ENCODE measurements at places on chromosomes 5 and 9.

DNA sequence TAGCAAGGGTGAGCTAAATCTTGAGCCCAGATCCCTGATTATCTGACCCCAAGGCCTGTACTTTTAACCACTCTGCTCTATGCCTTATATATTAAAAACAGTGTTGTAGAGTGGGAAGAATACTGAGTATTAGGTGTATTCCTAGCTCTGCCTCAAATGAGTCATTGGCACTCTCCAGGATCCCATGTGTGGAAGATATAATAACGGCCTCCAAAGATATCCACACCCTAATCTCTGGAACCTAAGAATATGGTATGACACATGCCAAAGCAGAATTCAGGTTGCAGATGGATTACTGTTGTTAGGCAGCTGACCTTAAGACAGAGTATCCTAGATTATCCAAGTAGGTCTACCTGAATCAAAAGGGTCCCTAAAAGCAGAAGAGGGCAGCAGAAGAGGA lies 110.8 kb downstream of the ADRB2 start:
- no peak for DNase-seq

- no peak for DNase-seq
These were observed 26.4 kb downstream of the TNFAIP8 start for GRCh38 chr5:119382169-119382568.

- no peak for DNase-seq
These were observed 8.9 kb upstream of the LNPEP start for GRCh38 chr5:96927008-96927407.

DNA sequence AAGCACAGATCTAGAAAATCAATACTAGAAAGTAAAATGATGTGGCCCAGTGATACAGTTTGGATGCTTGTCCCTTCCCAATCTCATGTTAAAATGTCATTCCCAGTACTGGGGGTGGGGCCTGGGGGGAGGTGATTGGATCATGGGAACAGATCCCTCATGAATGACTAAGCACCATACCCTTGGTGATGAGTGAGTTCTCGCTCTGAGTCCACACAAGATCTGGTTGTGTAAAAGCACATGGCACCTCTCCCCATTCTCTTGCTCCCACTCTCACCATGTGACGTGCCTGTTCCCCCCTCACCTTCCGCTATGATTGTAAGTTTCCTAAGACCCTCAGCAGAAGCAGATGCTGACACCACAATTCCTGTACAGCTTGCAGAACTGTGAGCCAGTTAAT lies 234.2 kb upstream of the CDH6 start:
- no peak for DNase-seq

DNA sequence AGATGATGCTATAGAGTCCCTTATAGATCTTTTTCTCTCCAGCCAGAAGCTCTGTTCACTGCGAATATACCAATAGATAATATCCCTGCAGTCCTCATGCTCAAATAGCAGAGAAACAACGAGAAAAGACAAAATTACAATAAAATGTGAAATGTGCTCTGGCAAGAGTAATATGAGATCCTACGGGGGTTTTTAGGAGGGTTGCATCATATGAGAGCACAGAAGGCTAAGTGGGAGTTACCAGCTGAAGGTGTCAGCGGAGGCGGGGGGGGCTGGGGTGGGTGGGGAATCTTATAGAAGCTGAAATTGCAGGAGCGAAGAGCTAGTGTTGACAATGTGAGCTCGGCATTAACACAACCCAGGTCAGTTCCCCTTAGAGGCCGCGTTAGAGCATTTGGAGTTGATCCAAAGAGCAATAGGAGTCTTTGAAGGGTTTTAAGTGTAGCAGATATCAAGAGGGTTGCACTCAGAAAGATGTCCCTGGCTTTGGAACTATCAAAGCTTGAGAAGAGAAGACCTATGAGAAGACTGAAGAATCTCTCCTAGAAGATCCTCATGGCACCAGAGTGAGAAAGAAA lies 109.7 kb downstream of the BASP1 start:
- DNase-seq: no peak

DNA sequence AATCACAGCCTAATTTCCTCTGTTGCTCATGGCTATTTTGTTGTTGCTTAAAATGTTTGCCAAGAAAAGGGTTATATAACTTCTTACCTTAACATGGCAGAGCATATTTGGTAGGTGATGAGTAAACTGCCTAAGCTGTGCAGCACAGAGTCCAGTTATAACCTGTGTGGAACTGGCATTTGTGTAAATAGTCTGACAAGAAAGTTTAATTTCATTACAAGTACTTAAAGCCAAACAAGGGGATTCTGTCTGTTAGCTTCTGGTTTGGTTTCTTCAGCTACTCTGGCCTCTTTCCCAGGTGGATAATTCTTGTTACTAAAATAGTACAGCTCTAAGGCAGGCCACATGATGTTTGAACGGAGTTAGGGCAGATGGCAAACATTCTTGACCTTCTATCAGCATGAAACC lies 72.2 kb downstream of the PTCD2 start:
- DNase-seq: no peak

DNA sequence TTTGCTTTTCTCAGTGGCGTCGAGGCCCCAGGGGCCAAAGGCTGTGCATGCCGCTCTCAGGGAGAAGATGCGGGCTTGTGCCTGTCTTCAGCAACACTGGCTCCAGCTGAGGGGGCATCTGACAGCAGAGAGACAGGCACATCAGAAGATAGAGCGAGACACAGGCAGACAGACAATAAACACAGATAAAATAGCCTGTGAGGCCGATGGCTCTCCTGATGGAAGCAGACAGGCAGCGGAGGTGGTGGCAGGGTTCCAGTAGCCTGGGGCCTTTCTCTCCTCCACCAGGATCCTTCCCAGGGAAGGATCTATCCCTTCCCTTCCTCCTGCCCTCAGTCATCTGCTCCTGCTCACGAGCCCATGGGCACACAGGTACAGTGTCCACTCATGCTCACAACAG lies 16.6 kb upstream of the UNC5A start:
- no peak for DNase-seq

DNA sequence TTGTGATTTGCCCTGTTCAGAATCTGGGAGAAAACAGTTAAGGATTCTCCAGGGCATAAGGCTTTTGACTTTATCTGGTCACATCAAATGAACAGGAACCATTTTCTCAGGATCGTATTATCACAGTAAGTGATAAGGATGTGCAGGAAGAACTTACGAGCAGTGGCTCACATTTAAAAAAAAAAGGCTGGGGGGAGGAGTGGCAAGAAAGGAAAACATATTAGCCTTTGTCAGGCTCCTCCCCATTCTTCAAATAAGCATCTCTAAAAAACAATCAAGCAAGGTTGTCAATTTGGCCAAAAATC lies 234.3 kb upstream of the TMEM161B start:
- DNase-seq: no peak

GRCh38 chr9:118009614-118010013 lies 305.4 kb downstream of the TLR4 start:
- DNase-seq: no peak

DNA sequence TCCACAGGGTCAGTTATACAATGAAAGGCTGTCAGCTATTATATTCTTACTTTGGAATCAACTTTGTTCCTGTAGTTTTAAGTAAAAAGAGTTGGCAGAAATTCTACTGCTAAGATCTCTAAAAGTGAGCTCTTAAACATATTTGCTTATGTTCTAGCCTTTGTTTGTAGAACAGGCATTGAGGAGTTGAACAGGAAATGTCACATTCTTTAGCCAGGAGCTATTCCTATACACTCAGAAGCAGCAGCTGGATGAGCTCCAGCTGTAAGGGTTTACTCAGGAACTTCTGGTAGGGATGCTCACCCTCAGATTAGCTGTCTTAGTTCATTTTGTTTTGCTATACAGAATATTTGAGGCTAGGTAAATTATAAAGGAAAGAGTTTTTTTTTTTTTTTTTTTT lies 22.4 kb upstream of the SPINK14 start:
- no peak for DNase-seq

Measured in GM13976 (cell line).